Cardiac muscle cell (in vitro differentiated cells and primary cell): ENCODE measurements at places on chromosomes 5 and 9. TPM values are rescaled to one million over a fixed set of nuclear protein-coding genes. Genes with fewer than 3 reads are reported as not detected.

SGCD gene
- total RNA-seq, result 1.3 and 1.9 TPM in 2 replicates

DNA sequence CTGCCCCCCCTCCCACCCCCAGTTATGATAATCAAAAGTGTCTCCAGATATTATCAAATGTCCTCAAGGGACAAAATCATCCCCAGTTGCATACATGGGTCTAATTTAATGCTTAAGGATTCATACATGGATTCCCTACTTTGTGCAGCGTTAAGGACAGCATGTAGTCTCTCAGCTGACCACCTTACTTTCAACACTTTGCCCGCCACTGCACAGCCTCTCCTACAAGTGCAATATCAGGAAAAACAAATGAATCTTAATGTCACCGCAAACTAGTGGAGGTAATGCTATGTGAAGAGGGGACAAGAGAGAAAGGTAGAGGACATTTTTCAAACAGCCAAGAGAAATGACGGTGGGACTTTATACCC lies 78.6 kb downstream of the TLE1 start:
- no peak for DNase-seq

FIBCD1 gene
- 0.39 and 4.0 TPM in 2 replicates for total RNA-seq

SPATA31C1 gene
- not detected in 2 replicates for total RNA-seq

DNA sequence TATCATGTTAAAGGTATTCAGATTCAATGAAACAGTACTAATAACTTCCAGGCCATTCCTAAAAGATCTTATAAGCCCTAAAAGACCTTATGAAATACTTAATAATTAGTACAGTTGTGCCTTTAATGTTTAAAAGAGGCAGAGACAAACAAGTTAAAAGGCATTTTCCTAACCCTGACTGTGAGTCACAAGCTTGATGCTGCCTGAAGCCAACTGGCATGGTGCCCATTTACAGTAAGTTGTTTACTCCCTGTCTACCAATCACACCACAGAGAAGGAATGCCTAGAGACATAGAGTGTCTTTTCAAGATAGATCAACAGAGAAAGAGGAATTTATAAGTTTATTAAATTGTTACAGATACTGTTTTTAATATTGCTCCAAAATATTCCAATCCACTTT lies 47.8 kb downstream of the NR3C1 start:
- peak; percentile 9 for DNase-seq

TTC23L gene
- total RNA-seq, result 0.98 and 1.6 TPM in 2 replicates

- DNase-seq, result no peak
Measured at GRCh38 chr5:174172152-174172551, 126.6 kb downstream of the NSG2 start.

DNA sequence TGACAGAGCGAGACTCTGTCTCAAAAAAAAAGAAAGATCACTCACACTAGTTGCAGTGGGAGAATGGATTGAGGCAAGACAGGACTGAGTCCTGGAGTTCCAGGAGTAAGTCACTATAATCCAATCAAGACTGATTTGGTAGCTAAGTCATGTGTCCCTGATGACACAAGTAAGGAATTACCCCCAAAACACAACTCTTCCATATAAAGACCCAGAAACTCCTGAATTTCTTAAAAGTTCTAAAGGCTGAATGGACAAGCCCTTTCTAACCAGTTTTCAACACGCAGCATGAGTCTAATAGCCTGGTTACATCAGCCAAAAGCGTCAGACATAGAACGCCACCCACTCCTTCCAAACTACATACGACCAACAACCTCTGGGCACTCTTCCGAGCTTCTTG lies 2.5 kb downstream of the ZFP62 start:
- DNase-seq, result no peak

DNA sequence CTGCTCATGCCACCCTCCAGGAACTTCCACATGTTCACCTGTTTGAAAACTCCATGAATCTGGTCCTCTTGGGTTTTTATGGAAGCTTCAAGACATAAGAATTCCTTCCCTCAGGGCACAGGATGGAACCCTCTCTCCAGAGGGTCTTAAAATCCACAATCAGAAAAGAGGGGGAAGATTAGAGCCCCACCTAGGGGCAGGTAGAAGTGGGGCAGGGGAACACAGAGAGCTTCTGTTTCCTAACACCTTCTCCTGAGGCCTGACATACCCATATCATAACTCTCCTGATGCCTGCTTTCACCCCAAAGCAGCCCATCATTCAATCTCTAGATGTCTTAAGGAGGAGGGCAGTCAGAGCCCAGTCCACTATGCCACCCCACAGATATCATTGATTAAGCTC lies 1087.7 kb upstream of the ARRDC3 start:
- DNase-seq, result no peak

DNA sequence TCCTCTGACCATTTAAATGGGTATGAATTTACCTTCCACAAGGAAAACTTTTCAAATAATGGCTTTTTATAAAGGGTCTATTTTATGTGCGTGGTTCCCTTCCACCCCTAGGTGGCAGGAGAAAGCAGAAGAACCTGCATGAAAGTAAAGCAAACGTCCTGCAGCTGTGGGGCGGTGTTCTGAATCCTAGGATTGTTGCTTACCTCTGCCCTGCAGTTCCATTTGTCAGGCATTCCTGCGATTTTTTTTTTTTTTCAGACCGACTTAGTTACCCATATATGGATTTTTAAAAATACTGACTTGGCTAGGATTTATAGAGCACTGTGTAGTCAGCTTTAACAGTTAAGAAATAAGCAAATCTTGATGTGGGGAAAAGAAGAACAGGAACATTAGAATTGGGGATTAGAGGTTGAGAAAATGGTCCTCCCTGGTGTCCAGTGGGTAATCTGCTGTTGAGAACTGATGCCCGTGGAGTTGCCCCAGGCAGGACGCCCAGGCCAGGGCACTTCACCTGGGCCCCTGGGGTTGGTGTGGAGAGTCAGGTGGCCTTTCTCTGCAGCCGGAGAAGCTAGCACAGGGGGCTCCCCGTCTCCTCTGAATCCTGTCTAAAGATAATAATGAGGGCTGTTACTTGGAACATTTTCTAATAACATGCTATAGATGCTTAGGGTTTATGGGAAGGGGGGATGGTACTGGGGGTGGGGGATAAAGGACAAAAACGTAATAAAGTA lies 30.4 kb upstream of the LTC4S start:
- DNase-seq, result peak; percentile 89

PCDHGA10 gene
- 4.5 and 7.3 TPM in 2 replicates for total RNA-seq

GRCh38 chr9:5205071-5205470 lies 19.6 kb upstream of the INSL6 start:
- no peak for DNase-seq

DNA sequence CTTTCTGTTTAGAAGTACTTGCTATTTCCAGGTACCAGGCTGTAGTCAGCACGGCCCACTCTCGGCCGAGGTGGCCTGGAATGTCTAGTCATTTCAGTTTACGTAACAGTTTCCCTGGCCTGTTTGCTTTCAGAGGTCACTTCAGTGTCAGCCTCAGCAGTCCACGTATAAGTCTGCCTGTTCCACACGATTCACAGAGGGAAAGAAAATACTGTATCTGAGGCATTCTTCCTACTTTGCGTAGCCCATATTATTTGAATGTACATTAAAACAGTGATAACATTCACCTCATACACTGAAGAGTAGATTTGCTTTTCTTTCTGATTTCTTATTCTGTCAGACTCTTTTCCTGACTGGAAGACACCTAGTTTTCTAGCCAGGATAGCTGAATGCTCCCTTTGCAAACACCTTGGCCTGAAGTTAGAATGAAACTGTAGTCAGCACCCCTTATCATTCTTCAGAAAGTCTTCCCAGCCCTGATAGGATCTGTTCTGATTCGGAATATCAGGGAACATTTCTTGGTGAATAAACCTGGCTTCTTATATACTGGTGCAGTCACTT lies 140.9 kb downstream of the AOPEP start:
- DNase-seq, result peak; percentile 88

DNA sequence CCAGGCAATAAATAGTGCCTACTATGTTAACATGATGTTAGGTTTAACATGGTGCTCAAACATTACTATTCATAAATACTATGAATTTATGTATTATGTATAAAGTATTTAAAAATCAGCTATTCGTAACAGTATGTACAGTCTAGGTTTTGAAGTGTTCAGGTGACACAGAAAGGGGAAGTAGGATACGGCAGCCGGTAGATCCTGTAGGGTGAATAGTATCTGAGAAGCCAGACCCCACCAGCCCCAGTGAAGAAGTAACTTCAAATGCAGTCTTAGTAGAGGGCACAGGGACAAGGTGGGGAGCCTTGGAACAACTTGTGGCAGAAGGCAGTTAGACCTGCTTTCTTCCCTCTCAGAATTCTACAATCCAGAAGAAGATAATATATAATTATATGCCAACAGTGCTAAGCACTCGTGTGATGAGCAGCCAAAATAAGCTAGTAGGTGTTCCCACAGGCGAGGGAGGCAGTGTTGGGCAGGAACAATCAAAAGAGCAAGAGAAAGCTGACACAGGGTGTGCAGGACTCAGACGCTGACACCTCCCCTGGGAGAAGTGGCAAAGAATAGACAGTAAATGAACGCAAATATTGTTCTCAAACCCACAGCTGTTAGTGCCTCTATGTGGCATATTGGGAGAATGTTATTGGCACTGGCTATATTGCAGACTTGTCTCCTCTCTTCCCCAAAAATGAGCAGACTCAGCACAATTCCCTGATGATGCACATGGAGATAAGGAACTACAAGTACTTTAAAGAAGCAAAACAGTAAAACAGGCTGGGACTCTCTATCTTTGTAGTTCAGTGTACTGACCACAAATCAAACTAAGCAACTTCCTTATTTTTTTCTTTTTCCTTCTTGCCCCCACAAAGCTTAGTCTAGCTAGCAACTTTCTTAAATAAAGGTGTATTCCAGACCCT lies 4.6 kb downstream of the ZNF367 start:
- no peak for DNase-seq

- no peak for DNase-seq
Measured at GRCh38 chr9:68437785-68438184, 81.4 kb downstream of the PGM5 start.

- DNase-seq, result no peak
Measured at GRCh38 chr9:92882276-92882675, 4.4 kb upstream of the ZNF484 start.

C9 gene
- not detected in 2 replicates for total RNA-seq

PCDHAC2 gene
- 42.2 and 47.8 TPM in 2 replicates for total RNA-seq

DNA sequence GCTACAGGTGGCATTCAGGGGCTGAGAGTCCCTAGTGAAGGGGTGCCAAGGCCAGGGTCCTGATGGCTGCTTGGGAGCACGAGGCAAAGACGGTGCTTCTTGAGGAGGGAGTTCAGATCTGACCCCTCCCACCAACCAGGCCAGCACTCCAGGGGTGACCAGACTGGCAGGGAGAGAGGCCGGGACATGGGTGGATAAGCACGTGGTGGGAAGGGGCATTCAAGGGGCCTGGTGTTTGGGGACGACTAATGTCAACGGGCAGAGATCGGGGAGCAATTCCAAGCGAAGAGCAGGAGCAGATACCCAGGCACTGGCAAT lies 4.5 kb downstream of the RGS14 start:
- DNase-seq, result no peak

DNA sequence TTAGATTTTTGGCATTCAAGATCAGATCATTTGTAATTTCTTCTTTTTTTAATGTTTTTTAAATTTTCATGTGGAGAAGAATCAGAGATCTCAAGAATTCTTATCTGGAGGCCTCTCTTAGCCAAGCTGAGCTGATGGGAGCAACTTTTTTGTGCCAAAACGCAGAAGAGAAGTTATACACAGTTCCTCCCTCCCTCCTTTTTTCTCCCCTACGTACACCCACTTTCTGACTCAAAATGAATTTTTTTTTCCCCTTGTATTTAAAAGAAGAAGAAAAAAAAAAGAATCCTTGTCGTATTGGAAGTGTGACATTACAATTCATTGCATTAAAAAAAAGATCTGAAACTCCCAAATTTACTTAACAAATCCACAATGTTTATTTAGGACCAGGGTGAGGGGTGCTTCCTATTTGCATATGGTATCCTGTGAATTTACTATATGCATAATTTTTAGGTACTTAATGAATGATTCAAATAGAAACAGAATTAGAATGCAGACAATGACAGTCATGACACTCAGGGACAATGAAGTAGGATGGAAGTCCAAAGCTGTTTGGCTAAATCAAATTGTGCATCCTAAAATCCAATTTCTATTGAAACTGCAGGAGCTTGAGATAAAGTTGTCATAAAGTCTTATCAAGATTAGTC lies 54.4 kb downstream of the EBF1 start:
- no peak for DNase-seq

SMC2 gene
- 8.6 and 15.5 TPM in 2 replicates for total RNA-seq

TSSK1B gene
- 0.14 and 0.15 TPM in 2 replicates for total RNA-seq

- DNase-seq, result no peak
Measured at GRCh38 chr9:100619194-100619593, 41.3 kb downstream of the CAVIN4 start.

DNA sequence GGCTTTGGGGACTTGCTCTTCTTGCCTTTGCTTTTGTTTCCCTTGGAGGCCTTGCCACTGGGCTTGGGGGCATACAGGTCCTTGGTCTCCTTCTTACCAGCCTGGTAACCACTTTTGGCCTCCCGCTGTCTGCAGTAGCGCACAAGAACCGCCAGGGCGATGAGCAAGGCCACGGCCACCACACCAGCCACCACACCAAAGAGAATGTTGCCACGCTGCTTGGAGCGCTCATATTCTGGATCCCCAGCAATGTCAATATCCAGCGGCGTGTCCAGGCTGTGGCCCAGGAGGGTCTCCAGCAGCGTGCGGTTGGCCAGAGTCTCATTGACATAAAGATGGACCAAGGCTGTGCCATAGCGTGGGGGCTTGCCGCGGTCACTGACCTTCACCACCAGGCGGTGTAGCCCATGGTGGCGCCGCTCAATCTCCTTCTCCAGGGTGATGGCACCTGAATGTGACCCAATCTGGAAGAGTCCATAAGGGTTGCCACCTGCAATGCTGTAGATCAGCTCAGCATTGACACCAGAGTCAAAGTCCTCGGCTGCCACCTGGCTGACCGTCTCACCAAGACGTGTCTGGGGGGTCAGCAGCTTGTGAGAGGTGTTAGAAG lies 14.5 kb downstream of the PCDH1 start:
- no peak for DNase-seq

DNA sequence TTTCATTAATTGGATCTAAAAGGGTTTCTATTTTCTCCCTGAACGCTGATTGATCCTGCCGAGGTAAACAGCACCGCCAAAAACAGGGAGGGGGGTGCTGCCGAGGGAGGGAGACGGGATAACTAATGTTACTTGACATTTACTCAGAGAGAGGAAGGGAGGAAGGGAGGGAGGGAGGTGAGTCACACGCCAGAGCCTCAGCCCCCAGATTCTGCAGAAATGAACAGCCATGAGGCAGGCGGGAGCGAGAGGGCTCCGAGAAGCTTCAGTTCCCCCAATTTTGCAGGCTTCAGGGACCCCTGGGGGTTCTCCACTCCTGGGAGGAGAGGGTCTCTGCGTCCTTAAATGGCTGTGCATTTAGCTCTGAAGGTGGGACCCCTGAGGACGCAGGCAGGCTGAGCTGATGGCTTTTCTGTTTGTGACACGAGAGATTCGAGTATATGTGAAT lies 59.1 kb upstream of the IER5L start:
- peak; percentile 73 for DNase-seq

SCGB3A2 gene
- not detected in 2 replicates for total RNA-seq

DNA sequence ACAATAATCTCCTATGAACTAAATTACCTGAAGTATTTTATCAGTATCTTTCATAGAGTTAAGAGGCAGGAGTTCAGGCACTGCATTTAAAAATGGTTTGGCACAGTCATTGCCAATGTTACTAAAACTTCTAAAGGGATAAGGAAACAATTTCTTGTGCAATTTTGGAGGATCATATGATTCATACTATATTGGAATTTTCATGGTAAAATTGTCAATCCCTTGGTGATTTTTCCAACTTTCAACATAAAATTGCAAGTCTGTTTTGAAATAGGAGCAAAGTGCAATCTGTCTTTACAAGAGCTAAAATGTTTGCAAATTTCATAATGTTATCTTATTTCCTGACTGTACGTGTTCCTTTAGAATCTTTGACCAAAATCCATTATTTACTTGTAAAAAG lies 211.1 kb downstream of the DMRTA1 start:
- no peak for DNase-seq

- no peak for DNase-seq
Measured at GRCh38 chr9:120628207-120628924, 48.4 kb upstream of the CDK5RAP2 start.
